Muscle of leg (tissue), 16 donors: ENCODE measurements at places on chromosomes 1 and 21.
A peak's percentile ranks its signal among the peaks of the same experiment; 100 is the strongest.

- DNase-seq: no peak
Observed at GRCh38 chr1:147078606-147079399, 93.5 kb downstream of the PRKAB2 start.

DNA sequence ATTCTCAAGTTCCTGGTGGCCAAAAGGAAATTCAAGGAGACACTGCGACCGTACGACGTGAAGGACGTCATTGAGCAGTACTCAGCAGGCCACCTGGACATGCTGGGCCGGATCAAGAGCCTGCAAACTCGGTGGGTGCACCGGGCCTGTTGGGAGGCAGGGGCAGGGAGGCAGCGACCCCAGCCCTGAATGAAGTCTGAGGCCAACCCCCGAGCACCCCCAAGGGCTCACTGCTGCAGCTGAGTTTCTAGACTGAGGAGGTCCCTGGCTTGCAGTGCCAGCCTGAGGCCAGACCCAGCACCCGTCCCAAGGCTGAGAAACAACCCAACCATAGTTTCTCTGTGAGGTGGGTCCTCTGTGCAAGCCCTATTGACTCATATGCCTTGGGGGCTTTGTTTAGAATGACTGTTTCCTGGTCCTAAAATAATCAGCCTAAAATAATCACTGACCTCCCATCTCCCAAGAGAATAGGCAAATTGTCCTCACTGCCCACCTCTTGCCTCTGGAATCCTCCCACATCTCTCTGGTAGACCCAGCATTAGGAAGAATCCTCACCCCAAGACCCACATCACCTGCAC, 27.1 kb downstream of the CITED4 start:
- no peak for DNase-seq

DNA sequence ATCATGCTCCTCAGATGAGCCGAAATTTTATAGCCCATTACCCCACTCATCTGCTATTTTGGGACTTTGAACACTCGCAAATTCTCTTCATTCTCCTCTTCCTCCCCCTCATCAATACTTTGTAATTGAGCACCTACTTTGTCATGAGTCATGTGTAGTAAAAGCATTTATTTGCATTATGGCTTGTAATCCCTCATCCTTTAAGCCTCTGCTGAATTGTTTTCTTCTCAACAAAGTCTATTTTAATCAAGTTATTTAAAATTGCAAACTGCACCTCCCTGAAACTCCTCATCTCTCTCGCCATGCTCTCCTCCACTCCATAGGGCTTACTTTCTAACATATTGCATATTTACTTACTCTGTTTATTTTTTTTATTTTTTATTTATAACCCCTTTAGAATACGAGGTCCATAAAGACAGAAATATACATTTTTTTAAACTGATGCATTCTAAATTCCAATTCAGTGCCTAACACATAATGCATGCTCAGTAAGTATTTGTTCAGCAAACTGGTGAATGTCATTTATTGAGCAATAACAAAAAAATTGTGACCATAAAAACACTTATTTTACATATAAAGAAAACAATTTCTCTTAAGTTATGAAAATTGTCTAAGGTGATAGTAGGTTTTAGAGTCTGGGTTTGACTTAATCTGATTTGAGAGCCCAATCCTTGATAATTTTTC, 161.7 kb downstream of the FASLG start:
- no peak for DNase-seq

GRCh38 chr1:173551699-173552098, 51.2 kb downstream of the SLC9C2 start:
- no peak for DNase-seq

GRCh38 chr1:198259333-198260074, 102.7 kb downstream of the NEK7 start:
- no peak for DNase-seq

DNA sequence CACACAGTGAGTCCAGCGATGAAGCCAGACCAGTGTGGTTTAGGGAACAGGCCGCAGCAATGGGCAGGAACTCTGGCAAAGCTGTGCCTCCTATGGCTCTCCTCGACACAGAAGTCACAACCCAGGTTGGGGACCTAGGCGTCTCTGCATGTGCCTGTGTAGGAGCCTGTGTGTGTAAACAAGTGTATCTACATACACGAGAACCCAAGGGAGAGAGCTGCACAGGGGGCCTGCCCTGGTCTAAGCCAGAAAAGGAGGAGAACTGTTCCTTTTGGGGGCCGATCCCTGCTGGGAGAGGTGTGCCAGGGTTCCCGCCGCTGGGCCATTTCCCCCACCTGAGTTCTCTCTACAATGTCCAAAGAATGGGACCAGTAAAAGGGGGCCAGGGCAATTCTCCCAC, 56.0 kb downstream of the CD247 start:
- DNase-seq: no peak

GRCh38 chr1:55478742-55479141, 263.6 kb upstream of the USP24 start:
- peak; percentile 30 for DNase-seq

DNA sequence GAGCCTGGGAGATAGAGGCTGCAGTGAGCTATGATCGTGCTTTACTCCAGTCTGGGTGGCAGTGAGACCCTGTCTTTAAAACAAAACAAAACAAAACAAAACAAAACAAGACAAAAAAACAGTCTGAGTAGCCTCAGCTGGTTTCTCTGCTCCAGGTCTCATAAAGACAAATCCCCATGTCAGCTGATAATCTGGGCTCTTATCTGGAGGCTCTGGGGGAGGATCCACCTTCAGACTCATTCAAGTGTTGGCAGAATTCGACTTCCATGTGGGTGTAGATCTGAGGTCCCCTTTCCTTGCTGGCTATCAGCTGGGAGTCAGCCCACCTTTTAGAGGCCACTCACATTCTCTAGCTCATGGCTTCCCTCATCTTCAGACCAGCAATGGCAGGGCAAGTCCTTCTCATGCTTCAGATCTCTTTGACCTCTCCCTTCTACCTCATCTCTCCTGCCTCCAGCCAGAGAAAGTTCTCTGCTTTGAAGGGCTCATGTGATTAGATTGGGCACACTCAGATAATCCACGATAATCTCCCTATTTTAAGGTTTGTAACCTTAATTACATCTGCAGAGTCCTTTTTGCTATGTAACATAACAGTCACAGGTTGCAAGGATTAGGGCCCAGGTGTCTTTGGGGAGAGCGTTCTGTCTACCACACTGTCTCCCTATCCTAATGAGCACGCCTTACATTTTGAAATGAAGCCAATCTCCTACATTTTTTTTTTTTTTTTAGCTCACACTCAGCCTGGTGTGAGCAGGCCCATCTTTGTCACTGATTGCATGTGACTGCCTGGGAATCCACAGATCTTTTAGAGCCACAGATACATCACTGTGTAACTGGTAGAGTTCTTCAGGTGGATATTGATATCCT, 7.5 kb upstream of the PYCR2 start:
- no peak for DNase-seq

- DNase-seq: no peak
Observed at GRCh38 chr1:74835051-74835450, 102.1 kb downstream of the TYW3 start.

- peak; percentile 64 for DNase-seq
Observed at GRCh38 chr1:36776948-36777831, 257.1 kb downstream of the GRIK3 start.
